Trophoblast cell (in vitro differentiated cells and primary cell): ENCODE measurements at places on chromosomes 2 and 18.

DNA sequence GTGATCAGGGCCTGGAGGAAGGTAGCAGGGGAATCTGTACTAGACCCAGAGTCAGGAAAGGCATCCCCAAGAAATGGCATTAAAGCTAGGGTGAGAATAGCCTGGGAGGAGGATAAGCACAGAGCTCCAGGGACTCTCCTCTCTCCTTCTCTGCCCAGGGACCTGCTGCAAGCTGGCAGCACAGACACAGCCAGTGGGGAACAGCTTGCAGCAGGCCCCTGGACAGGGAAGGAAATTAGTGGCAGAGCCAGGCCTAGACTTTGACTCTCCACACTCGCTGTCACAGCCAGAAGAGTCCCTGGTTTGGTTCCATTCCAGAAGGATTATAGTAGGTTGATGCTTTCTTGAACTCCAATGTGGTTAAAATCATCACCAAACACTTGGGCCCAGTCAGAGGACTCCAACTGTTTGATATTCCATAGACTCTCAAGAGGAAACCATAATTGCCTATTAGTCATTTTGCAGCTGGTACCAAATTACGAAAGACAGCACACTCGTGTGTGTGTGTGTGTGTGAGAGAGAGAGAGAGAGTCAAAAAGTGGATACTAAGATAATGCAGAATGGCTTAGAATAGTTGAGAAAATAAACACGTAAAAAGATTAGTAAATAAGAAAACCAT, 95.5 kb upstream of the ATP8B1 start:
- DNase-seq: peak; percentile 16

- peak; percentile 59 for DNase-seq
Measured at GRCh38 chr2:73266061-73266901, 18.0 kb downstream of the FBXO41 start.

DNA sequence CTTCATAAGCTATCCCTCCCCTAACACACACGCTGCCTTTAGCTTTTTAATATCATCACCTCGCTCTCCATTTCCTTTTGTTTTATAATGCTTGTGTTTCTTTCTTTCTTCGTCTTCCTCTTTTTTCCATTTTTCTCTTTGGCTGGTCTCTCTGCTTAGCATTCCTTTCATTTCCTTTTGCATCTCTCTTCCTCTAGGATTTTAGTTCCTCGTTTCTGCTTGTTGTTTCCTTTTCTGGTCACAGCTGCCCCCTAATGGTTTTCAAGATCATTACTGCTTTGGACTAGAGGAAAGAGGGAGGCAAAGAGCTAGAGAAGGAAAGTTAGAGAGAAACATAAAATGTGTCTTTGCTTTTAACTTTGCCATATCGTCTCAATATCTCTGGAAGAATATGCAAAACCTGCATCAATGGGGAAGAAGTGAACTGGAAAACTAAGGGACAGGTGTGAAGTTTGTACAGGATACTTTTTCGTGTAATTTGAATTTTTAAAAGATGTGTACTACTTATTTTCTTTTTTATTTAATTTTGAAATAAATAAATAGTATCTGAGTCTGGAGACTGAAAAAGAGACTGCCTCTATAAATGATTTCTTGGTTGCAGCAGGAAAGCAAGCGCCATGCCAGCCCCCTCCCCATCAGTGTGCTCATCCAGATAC, 6.3 kb upstream of the NRP2 start:
- DNase-seq: peak; percentile 65

DNA sequence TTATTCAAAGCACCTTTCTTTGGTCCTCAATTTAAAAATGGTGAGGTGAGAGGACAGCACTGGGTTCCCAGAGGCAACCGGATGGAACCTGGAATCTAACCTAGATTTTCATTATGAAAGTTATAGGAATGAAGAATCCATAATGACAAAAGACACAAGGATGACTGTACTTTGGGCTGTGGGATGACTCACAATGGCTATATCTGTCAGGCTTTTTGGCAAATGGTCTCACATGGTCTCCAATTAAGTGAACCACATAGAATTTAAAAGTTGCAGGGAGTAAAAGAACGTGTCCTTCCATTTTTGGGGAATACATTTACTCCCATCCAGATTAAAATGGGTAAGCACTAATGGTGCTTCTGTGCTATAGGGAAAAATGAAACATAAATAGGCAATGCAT, 31.8 kb upstream of the LYPD1 start:
- DNase-seq: no peak

- DNase-seq: peak; percentile 11
Measured at GRCh38 chr2:151344906-151345305, 12.5 kb upstream of the TNFAIP6 start.

- no peak for DNase-seq
Measured at GRCh38 chr2:179981085-179981484, 26.0 kb downstream of the CWC22 start.

DNA sequence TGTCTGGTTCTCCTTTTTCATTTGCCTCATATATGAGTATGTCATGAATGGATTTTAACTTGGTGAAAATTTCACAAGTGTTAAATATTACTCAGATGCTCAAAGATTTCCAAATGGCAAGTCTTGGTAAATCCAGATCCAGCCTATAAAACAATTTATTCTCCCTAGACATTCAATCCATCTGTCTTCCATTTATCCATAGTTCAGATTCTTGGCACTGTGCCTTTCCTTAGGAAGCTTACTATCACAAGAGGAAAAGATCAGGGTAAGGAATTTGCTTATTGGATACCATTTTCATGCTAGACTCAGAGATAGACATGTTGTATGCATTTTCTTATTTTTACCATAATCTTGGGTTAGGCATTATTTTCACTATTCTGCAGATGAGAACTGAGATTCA, 72.5 kb upstream of the LRRTM1 start:
- no peak for DNase-seq
